Lung (tissue), 17 donors: ENCODE measurements at places on chromosomes 7 and 10.

DNA sequence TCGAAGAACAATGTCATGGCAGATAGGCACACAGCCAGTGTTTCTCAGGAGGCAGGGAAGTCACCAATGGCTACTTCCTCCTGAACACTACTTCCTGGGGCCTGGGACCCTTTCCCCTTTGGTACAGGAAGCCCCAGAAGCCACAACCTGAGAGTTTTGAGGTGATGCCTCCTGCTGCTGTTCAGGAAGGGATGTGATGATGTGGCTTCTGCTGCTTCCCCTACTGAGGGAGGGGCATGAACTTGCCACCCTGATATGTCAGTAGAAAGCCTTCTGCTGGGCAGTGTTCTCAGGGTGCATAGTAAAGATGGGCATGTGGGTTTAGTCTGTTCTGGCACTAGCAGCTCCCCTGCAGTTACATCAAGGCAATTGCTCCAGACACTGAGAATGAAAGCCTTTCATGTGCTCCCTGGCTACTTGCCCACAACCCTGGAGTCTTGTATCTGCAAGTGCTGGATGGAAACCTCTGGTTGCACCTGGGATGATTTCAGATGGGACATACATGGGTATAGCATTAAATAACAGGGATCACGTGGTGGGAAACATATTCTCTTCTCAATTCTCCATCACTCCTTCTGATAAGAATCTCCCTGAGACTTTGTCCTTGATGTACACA lies 69.3 kb downstream of the ADRA2A start:
- no peak for DNase-seq
- H3K4me1 ChIP-seq = no peaks in the 10 kb centered on the region
- no peak overlapping the region for H3K27ac ChIP-seq
- no peaks in the 10 kb centered on the region for H3K36me3 ChIP-seq
- no peaks in the 10 kb centered on the region for H3K27me3 ChIP-seq

DNA sequence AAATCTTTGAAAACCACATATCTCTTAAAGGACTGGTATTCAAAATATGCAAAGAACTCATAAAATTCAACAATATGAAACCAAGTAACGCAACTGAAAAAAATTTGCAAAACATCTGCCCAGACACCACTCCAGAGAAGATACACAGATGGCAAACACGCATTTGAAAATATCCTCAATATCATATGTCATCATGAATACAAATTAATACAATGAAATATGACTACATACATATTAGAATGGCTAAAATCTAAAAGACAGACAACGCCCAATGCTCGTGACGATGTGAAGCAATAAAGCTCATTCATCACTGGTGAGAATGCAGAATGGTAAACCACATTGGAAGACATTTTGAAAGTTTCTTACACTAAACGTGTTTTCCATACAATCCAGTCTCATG lies 770.1 kb upstream of the CELF2 start:
- H3K4me3 ChIP-seq = no peak overlapping the region
- no peak for DNase-seq
- no peak overlapping the region for H3K27ac ChIP-seq

- peak; percentile 41 for DNase-seq
- no peaks in the 10 kb centered on the region for H3K27me3 ChIP-seq
- H3K27ac ChIP-seq = no peak overlapping the region
Observed at GRCh38 chr10:61653699-61654098, 9.0 kb upstream of the CABCOCO1 start.

DNA sequence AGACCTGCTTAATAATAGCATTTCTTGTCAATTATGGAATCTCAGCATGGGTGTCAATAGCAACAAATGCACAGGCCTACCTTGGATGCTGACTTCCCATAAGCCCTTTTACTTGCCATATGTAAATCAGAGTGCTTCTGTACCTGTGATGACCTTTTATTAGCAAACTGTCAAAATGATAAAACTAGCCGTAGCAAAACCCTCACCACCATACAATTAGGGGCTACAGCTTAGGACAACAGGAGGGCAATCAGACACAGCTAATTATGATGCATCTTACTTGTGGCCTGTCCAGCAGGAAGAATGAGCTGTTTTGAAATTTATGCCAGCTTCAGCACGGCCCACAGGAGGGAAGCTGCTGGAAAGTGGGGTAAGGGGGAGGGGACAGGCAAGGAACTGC lies 201.6 kb downstream of the TAX1BP1 start:
- no peak overlapping the region for H3K27ac ChIP-seq
- peaks cover 10% of the 10 kb centered on the region for H3K4me1 ChIP-seq
- H3K36me3 ChIP-seq = no peaks in the 10 kb centered on the region
- H3K27me3 ChIP-seq = no peaks in the 10 kb centered on the region
- DNase-seq = no peak

DNA sequence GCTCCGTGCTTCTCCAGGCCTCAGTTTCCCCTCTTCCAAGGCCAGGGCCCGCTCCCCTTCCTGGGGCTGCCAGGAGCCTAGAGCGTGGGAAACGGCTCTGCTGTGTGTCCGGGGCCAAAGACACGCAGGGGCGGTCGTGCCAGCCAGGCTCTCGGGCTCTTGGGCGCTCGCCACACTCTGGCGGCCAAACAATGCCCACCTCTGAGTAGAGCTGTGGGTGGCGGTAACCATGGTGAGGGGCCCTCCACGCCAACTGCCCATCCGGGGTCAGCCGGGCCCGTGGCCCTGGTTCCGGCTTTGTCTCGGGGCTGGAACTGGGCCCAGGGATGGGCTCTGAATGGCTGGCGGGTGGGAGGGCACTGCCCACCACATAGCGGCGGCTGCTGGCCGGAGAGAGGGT lies 16.0 kb downstream of the GRIFIN start:
- H3K4me1 ChIP-seq = no peaks in the 10 kb centered on the region
- no peak overlapping the region for H3K27ac ChIP-seq
- no peak for DNase-seq
- H3K27me3 ChIP-seq = no peaks in the 10 kb centered on the region

- H3K27me3 ChIP-seq = no peaks in the 10 kb centered on the region
- H3K4me3 ChIP-seq = no peak overlapping the region
- DNase-seq = no peak
Observed at GRCh38 chr7:164882-165660, 27.3 kb upstream of the FAM20C start.

DNA sequence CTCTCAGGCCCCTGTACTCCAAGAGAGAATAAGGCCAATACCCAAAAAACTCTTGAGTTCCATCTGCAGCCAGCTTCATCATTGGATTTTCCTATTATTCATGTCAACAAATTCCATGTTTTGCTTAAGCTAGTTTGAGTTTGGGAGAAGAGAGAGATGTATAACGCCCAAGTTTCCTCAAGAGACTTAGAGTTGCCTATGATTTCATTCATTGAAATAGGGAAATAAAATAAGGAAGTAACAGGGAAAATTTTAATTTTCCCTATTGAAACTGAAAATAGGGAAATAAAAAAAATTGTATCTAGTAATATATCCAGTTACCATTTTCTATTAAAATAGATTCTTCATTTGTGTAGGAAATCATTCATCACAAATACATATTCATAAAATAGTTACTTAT lies 66.5 kb upstream of the SVIL start:
- peaks cover 12% of the 10 kb centered on the region for H3K4me1 ChIP-seq
- no peak overlapping the region for H3K27ac ChIP-seq
- H3K36me3 ChIP-seq = no peaks in the 10 kb centered on the region
- no peak for DNase-seq
- no peak overlapping the region for H3K4me3 ChIP-seq
- H3K27me3 ChIP-seq = no peaks in the 10 kb centered on the region

- H3K36me3 ChIP-seq = no peaks in the 10 kb centered on the region
- H3K4me3 ChIP-seq = no peak overlapping the region
- no peaks in the 10 kb centered on the region for H3K4me1 ChIP-seq
Observed at GRCh38 chr7:128373606-128374005, 12.1 kb upstream of the PRRT4 start.

- no peaks in the 10 kb centered on the region for H3K27me3 ChIP-seq
- no peaks in the 10 kb centered on the region for H3K36me3 ChIP-seq
- no peaks in the 10 kb centered on the region for H3K4me1 ChIP-seq
- no peak overlapping the region for H3K4me3 ChIP-seq
Observed at GRCh38 chr10:35895331-35895730, 253.2 kb upstream of the FZD8 start.

- H3K4me3 ChIP-seq = no peak overlapping the region
- H3K27me3 ChIP-seq = no peaks in the 10 kb centered on the region
- H3K4me1 ChIP-seq = peaks cover 10% of the 10 kb centered on the region
- no peak for DNase-seq
- no peaks in the 10 kb centered on the region for H3K36me3 ChIP-seq
Observed at GRCh38 chr10:31580646-31581045, 261.6 kb downstream of the ZEB1 start.

DNA sequence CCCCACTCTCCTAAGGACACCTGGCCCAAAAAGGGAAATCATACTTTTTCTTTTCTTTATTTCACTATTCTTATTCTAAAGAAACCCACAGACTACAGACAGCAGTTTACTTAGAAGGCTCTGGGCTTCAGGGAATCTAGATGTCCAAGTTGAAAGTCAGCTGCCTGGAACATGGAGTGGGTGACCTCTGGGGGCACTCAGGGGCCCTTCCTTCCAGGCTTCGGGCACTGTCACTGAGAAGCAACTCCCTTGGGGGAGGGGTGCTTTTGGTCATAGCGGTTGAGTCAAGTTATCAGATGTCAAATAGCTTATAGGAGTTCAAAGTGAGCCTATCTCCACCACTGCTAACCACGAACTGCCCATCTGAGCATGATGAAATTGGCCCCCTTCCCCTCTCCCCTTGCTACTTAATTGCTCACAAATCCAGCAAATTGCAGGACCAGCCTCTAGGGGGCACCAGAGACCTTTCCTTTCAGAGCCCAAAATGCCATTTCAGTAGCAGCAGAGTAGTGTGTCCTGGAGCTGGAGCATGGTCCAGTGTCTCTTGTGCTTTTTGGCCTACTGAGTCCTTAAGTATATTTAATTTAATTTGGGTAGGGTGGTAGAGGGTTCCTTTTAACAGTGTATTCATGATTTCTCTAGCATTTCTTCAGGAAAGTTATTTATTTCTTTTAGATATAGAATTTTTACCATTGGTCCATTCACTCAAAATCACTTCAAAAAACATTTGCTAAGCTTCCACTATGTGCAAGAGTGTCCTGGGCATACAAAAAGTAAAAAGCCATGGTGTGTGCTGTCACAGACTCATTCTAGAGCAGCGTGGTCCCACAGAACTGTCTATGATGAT lies 463.8 kb downstream of the KCNMA1 start:
- H3K27me3 ChIP-seq = no peaks in the 10 kb centered on the region
- no peak overlapping the region for H3K4me3 ChIP-seq
- peak; percentile 88 for DNase-seq
- H3K4me1 ChIP-seq = no peaks in the 10 kb centered on the region
- no peaks in the 10 kb centered on the region for H3K36me3 ChIP-seq

DNA sequence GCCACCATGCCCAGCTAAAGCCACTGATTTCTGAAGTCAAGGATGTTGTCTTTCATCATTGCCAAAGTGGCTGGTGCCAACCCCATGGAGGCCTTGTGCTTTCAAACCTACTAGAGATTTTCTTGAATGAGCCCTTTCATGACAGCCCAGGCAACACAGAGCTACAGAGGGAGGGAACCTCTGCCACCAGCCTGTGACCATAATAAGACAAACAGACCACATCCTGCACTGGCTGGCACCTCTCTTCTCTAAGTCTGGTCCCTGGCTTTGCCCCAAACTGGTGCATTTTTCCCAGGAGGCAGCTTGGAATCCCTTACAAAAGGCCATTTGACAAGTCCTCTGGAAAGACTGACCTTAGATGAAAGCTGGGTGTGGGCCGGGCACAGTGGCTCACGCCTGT lies 348.8 kb downstream of the GALNT17 start:
- H3K4me1 ChIP-seq = no peaks in the 10 kb centered on the region
- H3K4me3 ChIP-seq = no peak overlapping the region
- H3K36me3 ChIP-seq = no peaks in the 10 kb centered on the region
- no peaks in the 10 kb centered on the region for H3K27me3 ChIP-seq
- H3K27ac ChIP-seq = no peak overlapping the region

GRCh38 chr10:68560943-68561864 lies 1.1 kb downstream of the TET1 start:
- H3K4me1 ChIP-seq = no peaks in the 10 kb centered on the region
- no peaks in the 10 kb centered on the region for H3K36me3 ChIP-seq
- DNase-seq = peak; percentile 73
- no peaks in the 10 kb centered on the region for H3K27me3 ChIP-seq

DNA sequence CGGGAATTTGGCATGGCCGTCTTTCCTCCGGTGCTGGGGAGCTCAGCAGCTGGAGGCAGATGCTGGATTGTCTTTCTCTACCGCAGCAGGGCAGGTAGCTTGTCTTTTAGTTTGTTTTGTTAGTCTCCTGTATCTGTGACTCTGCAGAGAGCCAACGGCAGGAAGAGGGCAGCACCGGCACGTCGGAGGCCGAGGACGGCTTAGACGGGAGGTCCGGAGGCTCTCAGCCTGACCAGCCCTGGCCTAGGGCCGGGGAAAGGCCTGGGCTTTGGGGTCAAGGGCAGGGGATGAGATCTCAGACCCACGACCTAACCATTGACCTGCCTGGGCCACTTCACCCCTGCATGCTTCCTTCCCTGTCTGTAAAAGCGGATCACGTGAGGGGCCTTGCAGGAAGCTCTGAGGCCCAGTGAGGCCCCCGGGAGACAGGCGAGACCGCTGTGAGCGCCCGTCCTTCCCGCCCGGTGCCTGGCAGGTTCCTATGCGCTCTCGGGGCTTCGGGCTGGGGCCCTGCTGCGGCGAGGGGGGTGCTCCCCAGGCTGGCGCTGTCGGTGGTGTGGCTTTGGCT lies 72.7 kb downstream of the LHPP start:
- H3K4me3 ChIP-seq = no peak overlapping the region
- DNase-seq = peak; percentile 58
- H3K27ac ChIP-seq = no peak overlapping the region
- no peaks in the 10 kb centered on the region for H3K36me3 ChIP-seq
- H3K4me1 ChIP-seq = no peaks in the 10 kb centered on the region
